Activated naive CD4-positive, alpha-beta T cell treated with anti-CD3 and anti-CD28 coated beads, Interleukin-2, amount 50 U/mL, for 72 hours (primary cell): ENCODE measurements at places on chromosomes 1 and 21.
A peak's percentile ranks its signal among the peaks of the same experiment; 100 is the strongest.

- peak; percentile 72 for DNase-seq
Observed at GRCh38 chr1:9181990-9182783, 52.4 kb upstream of the H6PD start.

- no peak for DNase-seq
Observed at GRCh38 chr1:24380508-24380907, 33.1 kb downstream of the STPG1 start.

GRCh38 chr1:48687282-48688045, 89.2 kb downstream of the BEND5 start:
- DNase-seq, result no peak

- DNase-seq, result no peak
Observed at GRCh38 chr1:23123528-23123927, 45.1 kb downstream of the LUZP1 start.

- DNase-seq, result no peak
Observed at GRCh38 chr1:175373786-175374623, 181.4 kb upstream of the KIAA0040 start.

- DNase-seq, result no peak
Observed at GRCh38 chr1:47663286-47663685, 225.4 kb downstream of the FOXD2 start.

- DNase-seq, result no peak
Observed at GRCh38 chr1:185837711-185838110, 103.5 kb downstream of the HMCN1 start.

DNA sequence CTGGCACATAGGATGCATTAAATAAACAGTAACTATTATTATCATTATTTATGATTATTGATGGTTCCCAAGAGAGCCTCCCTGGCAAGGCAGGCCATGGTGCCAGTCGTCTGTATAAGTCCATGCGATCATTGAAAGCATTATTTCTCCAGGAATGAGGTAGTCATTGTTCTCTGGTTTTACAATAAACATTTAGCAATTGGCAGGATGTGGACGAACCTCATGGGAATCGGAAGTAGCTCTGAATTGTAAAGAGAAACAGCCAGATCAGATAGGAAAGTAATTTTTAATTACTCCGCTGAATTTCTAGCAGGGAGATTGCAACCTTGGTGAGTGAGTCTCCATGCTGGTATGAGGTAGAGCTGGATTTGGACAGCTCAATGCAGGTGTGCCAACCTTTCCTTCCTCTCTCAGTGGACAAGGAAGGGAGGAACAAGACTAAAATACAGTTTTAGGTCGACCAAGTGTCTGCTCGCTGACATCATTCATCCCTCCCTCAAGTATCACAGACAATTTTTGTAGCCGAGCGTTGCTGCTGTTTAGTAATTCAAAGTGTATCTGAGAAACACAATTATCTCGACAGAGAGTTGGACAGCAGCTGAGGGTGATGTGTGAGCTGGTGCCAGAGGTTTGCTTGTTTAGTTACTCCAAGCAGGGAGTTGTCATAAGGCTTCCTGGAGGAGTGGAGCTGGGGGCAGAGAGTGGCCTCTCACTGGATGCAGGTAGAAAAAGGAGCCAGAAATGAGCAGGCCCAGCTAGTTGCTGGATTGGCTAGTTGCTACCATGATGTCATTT, 250.8 kb downstream of the KCNJ6 start:
- DNase-seq, result no peak

- no peak for DNase-seq
Observed at GRCh38 chr1:87497380-87498203, 168.9 kb downstream of the LMO4 start.

DNA sequence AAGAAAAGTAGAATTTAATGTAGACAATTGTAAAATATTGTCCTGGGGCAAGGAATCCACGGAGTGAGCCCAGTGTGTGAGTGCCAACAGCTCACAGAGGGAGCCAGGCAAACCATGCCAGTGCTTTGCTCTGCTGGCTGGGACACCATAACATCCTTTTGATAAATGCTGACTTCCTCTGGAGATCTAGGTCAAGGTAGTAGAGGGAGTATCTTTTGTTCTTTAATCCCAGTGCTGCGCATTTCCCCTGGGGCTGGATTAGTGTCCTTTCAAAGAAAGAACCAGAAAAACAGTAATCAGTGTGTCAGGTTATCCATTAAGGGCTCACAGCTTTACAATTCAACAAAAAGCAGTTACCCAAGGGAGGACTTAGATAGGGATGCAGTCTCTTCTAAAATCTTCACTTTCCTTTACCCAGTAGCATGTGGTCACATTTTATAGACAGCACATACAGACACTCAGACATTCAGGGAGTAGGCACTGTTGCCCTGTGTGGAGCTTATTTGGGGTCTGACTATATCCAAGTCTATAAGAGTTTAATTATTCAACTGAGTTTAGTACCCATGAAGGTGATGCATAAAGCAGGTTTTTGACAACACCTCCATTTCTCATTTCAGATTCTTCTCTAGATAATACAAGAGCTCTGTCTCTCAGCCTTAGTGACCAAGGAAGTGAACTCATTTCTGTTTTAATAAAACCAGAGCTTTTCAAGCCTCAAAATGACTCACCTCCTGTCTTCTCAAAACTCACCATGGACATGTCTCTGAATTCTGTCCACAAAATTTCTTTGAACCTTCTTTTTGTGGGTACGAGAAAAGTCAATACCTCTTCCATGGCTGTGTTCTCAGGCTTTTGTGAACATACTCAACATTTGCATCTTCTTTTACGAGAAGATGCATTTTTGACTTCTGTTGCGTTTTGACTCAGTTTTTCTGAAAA, 215.3 kb downstream of the BRINP2 start:
- DNase-seq, result no peak

GRCh38 chr1:31122101-31122735, 56.7 kb upstream of the PUM1 start:
- DNase-seq, result no peak

- DNase-seq, result no peak
Observed at GRCh38 chr1:203871114-203871880, 9.9 kb downstream of the SNRPE start.

GRCh38 chr21:36021251-36021837, 39.0 kb downstream of the SETD4 start:
- DNase-seq, result no peak

GRCh38 chr1:116605315-116605714, 34.5 kb upstream of the CD58 start:
- DNase-seq, result no peak

DNA sequence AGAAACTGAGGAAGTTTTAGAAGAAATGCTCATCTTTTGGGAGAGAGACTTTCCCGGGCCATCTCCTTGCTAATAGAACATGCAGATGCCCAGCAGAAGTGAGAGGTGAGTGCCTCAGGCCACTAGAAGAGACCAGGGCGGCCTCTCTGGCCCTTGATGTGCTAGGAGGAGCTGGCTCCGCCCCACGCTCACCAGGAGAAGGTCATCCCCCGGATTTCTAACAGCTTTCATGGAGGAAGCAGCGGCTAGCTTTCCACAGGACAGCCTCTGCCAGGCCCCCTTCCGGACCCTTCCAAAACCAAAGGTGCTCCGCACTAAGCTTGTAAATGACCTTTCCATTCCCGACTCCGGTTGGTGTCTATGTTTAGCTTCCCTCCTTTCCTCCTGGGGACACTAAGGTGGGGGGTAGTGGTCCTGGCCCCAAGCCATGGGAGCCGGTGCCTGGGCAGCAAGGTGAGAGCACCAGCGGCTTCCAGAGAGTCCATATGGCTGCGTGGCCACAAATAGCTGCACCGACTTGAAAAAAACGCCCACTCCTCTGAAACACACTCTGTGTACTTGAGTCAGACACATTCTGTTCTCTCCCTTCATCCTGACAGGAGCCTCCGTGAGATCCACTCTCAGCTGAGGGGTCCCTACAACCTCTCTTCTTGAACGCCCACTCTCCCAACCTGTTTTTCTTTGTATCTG, 249.9 kb downstream of the TNR start:
- no peak for DNase-seq

DNA sequence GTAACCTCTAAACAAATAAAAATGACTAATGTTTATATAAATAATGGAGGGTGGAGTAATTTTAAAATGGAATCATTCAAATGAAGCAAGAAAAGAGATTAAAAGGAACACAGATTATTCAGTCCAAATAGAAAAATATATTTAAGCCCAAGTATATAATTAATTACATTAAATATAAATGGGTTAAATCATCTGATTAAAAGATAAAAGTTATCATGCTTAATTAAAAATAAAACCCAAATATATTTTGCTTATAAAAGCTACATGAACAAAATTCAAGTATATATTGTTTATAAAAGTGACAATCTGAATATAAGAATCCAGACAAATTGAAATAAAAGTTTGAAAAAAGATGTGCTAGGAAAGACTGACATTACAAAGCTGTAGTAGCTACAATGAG, 63.9 kb upstream of the ACTRT2 start:
- no peak for DNase-seq

GRCh38 chr1:154964359-154964758, 2.8 kb upstream of the PYGO2 start:
- DNase-seq, result no peak

DNA sequence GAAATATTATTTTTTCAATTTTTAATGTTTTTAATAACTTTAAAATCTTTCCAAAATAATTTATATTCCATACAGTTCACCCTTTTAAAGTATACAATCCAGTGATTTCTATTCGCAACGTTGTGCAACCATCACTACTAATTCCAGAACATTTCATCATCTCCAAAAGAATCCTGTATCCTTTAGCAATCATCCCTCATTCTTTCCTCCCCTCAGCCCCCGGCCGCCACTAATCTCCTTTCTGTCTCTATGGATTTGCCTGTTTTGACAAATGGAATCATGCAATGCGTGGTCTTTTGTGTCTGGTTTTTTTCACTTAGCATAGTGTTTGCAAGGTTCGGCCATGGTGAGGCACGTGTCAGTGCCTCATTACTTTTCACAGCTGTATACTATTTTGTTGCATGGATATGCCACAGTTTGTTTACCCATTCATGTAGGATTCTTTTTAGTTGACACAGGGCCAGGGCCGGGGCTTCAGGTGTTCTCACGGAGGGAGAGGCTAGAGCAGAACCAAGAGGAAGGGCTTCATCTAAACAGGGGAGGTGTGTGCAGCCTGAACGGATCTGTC, 40.6 kb upstream of the ZBTB40 start:
- DNase-seq, result no peak

DNA sequence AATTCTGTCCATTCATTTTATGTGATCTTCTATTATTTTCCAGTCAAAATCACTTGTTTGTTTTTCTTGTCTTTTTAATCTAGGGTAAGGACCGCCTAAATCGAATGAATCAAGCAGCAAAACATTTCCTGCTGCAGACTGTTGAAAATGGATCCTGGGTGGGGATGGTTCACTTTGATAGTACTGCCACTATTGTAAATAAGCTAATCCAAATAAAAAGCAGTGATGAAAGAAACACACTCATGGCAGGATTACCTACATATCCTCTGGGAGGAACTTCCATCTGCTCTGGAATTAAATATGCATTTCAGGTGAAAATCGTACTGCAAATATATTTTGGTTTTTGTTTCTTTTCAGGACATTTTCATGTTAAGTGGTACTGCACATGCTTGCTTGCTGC, 20.5 kb downstream of the CLCA4 start:
- DNase-seq, result no peak

- DNase-seq, result no peak
Observed at GRCh38 chr1:12232221-12232620, 2.4 kb downstream of the VPS13D start.

DNA sequence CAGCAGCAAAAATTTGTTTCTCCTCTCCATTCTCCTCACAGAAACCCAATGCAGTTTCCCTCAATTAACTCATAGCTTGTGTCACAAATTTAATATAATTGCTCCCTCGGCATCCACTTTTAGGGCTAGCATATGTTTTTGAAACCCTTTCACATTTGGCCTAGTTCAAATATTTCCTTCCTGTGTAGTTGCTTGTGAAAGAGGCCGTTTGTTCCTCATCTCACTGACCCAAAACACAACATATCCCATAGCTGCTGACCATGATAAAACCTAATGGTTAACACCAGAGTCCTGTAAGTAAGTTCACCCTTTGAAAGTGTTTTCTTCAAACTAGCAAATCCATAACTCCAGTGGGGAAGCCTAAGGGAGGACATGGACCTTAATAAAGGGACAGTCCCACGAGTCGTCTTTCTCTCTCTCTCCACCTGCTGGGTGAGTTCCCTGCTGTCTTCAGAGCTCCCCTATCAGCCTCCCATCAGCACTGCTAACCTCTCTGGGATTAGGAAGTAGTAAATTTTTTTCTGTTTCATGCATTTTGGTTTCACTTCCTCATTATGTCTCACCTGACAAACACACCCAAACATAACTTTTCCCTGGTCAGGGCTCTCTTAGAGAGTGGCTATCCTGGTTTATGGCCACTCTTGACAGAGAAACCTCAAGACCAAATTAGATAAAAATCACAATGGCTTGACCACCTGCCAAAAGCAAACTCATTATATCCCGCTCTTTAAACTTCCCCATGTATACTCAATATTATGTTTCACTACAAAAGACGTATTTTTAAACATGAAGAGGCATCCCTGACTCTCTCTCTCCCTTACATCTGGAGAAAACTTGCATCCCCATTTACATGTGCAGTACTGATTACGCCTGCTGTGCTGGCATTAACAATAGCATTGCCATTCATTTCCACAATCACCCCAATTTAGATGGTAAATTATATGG, 177.7 kb upstream of the HP1BP3 start:
- DNase-seq, result no peak

DNA sequence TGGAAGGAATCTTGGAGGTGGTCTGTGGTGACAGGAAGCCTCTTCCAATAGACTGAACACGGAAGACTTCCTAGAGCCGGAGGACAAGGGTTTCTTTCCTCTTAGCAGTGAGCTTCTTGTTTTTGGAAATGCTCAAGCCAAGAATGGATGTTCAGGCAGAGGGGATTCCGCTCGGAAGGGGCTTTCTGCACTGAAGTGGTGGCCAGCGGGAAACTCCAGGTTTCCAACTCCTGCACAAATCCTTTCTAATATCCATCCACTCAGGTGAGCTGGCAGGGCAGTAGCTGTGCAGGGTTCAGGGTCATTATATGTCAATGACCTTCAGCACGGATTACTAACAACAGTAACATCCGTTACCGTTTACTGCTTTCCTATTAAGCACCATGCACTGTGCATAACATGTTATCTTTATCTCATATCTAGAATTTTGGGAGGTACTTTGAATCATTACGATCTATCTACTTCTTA, 573 bp upstream of the CPT2 start:
- no peak for DNase-seq

GRCh38 chr1:113945329-113945728, 16.2 kb downstream of the HIPK1 start:
- no peak for DNase-seq

- DNase-seq, result no peak
Observed at GRCh38 chr1:239802275-239802674, 289.4 kb upstream of the FMN2 start.

DNA sequence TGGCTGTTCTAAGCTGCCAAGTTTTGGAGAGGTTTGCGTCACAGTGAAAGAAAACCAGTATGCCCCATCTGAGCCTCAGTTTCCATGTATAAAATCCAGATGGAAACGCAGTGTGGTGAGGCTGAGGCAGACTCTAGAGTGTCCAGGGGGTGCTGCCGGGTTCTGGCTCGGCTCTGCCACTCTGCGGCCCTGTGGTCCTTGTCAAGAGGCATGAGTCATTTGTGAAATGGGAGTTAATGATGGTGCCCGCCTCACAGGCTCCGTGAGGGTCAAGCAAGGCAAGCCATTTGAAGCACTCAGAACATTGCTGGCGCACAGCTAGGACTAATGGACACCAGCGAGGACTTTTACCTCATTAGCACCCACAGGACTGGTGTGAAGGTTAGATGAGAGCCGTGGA, 214.3 kb downstream of the PTPRU start:
- DNase-seq, result no peak
